Activated naive CD8-positive, alpha-beta T cell treated with anti-CD3 and anti-CD28 coated beads for 36 hours (primary cell): ENCODE measurements at places on chromosomes 2 and 18. TPM values are rescaled to one million over a fixed set of nuclear protein-coding genes. Genes with fewer than 3 reads are reported as not detected.

Gene SCYGR4
- not detected for total RNA-seq

Gene MAP3K19
- not detected for total RNA-seq

Gene TDRD15
- total RNA-seq = not detected

Gene FSHR
- not detected for total RNA-seq

DNA sequence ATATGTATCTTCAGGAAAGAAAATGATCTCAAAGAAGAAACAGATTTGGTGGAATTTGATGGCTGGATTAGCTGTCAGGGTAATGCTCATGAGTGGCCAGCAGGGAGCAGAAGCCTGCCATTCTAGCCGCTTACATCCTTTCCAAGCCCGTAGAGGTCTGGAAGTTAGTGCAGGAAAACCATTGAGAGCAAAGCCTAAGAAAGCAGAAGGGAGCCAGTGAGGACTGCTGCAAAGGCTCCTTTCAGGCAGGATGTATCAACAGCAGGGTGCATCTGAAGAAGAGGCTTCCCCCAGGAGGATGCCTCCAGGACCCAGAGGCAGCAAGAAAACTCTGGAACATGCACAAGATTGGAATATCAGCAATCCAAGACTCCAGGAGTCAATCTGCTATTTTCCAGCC, 22.9 kb upstream of the LBH start:
- no peaks in the 10 kb centered on the region for H3K27me3 ChIP-seq
- DNase-seq = peak; percentile 22
- H3K36me3 ChIP-seq = no peaks in the 10 kb centered on the region
- H3K27ac ChIP-seq = no peak overlapping the region
- H3K4me3 ChIP-seq = no peak overlapping the region

DNA sequence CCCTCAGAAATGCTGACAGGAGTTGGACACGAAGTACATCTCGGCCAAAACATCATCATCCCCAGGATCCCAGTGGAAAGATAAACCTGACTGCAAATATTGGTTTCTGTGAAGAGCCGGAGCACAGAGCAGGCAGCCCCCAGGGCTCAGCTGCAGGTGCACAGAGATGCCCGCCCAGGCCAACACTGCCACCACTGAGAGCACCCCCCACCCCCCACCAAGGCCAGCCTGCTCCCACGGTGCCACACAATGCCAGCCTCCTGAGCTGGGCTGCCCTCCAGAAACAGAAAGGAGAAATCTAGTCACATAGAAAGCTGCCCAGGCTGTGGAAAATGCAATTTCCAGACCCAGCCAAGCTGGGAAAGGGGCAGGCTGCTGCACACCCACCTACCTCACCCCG, 71.7 kb downstream of the GALNT14 start:
- no peaks in the 10 kb centered on the region for H3K27me3 ChIP-seq
- H3K4me3 ChIP-seq = no peak overlapping the region
- H3K27ac ChIP-seq = no peak overlapping the region
- H3K36me3 ChIP-seq = no peaks in the 10 kb centered on the region

GRCh38 chr2:240960309-240960970, 38.0 kb upstream of the SNED1 start:
- no peaks in the 10 kb centered on the region for H3K36me3 ChIP-seq
- no peak for DNase-seq
- H3K27ac ChIP-seq = no peak overlapping the region
- no peaks in the 10 kb centered on the region for H3K27me3 ChIP-seq
- H3K4me3 ChIP-seq = no peak overlapping the region

DNA sequence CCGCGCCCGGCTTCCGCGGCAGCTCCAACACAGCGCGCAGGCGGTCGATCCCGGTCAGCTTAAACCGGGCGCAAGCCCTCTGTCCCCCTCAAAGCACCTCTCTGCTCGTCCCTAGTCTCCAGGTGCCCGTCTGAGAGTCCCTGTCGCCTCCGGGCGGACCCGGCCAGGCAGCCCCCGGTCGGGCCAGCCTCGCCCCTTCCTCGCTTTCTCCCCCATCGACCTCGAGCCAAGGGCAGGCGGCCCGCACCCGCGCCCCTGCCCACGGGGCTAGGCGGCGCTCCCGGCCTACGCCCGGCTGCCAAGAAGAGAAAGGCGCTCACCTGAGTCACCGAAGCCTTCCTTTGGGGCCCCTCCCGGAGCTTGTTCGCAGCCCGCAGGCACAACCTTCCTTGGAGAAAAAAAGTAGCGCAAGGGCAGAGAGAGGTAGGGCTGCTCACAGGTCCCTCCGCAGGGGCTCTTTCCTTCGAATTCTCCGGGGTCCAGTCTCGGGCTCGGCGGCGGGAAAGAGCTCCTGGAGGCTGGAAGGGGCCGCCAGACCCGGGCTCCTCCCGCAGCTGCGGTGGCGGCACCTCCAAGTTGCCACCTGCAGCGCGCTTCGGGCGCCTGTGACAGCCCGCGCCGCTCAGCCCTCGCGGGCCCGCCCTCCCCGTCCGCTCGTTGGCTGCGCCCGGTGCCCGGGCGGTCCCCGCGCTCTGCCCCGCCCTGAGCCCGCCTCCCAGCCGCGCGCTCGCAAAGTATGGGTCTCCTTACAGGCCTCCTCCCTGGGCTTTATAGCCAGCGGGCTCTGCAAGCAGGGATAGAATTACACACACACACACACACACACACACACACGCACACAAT, 86.5 kb upstream of the EPB41L3 start:
- H3K4me3 ChIP-seq = no peak overlapping the region
- H3K36me3 ChIP-seq = no peaks in the 10 kb centered on the region
- peaks cover 3% of the 10 kb centered on the region for H3K4me1 ChIP-seq
- peaks cover 44% of the 10 kb centered on the region for H3K27me3 ChIP-seq

- H3K36me3 ChIP-seq = no peaks in the 10 kb centered on the region
- no peak overlapping the region for H3K27ac ChIP-seq
- peaks cover 4% of the 10 kb centered on the region for H3K27me3 ChIP-seq
- no peak for DNase-seq
- peaks cover 33% of the 10 kb centered on the region for H3K4me1 ChIP-seq
These were observed 29.9 kb upstream of the RMDN2 start for GRCh38 chr2:37895140-37895539.

GRCh38 chr2:223007531-223007930, 44.5 kb upstream of the KCNE4 start:
- DNase-seq = no peak
- no peak overlapping the region for H3K27ac ChIP-seq
- no peaks in the 10 kb centered on the region for H3K36me3 ChIP-seq
- H3K4me1 ChIP-seq = no peaks in the 10 kb centered on the region
- H3K27me3 ChIP-seq = peaks cover 12% of the 10 kb centered on the region
- H3K4me3 ChIP-seq = no peak overlapping the region

DNA sequence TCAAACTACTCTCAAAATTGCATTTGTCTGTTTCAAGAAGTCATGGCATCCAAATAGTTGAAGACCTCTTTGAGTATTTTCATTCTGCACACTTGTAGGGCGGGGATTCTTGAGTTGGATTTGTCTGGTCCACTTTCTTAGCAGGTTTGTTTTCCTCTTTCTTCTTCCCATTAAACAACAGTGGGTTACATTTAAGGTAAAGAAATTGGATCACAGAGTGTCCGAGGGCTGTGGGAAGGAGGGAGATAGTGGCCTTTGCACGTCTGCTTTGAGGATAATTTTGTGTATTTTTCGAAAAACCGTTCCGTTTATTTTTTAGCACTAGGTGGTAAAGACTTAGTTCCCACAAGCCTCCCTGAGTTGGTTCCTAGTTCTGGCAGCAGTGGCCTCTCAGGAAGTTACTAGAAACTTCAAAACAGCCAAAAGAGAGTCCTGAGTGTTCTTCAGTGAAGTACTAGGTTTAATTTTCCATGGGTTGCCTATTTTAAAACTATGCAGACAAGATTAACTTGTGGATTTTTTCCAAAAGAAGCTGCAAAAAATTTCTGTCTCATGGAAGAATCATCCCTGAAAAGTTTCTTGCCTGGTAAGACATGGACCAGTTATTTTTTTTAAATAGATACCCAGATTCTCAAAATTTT, 107.9 kb downstream of the CDC42EP3 start:
- H3K27ac ChIP-seq = no peak overlapping the region
- no peaks in the 10 kb centered on the region for H3K36me3 ChIP-seq

GRCh38 chr2:6080932-6081753, 389.0 kb downstream of the SOX11 start:
- H3K4me1 ChIP-seq = no peaks in the 10 kb centered on the region
- no peaks in the 10 kb centered on the region for H3K36me3 ChIP-seq
- peaks cover 7% of the 10 kb centered on the region for H3K27me3 ChIP-seq

DNA sequence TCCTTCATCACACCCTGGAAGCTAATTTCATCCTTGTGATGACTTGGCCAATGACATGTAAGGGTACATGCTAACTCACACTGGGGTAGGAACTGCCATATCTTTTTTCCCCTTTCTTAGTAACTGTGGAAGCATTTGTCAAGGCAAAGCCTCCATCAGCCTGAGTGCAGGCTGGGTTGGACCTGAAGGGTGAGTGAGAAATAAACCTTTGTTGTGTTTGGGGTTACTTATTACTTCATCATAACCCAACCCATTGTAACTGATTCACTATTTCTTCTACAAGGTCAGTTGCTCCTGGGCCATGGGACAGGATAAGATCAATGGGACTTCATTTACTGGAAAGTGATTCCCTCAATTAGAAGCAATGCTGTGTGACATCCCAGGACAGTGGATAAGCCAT, 108.4 kb downstream of the COL6A3 start:
- H3K27ac ChIP-seq = no peak overlapping the region
- no peak for DNase-seq
- no peaks in the 10 kb centered on the region for H3K27me3 ChIP-seq
- H3K4me1 ChIP-seq = no peaks in the 10 kb centered on the region
- no peak overlapping the region for H3K4me3 ChIP-seq
- peaks cover 1% of the 10 kb centered on the region for H3K36me3 ChIP-seq

- no peak for DNase-seq
- H3K27ac ChIP-seq = no peak overlapping the region
- H3K36me3 ChIP-seq = peaks cover 41% of the 10 kb centered on the region
- H3K4me1 ChIP-seq = peaks cover 22% of the 10 kb centered on the region
These were observed 22.4 kb downstream of the RRM2 start for GRCh38 chr2:10144771-10145518.
